ENCODE measurements at places on chromosomes 12 and 14. TPM values are rescaled to one million over a fixed set of nuclear protein-coding genes. Genes with fewer than 3 reads are reported as not detected.
A peak's percentile ranks its signal among the peaks of the same experiment; 100 is the strongest.

- H3K27ac ChIP-seq, result peak overlapping the region; percentile 60
- DNase-seq, result no peak
- peaks cover 13% of the 10 kb centered on the region for H3K36me3 ChIP-seq
- no peaks in the 10 kb centered on the region for H3K27me3 ChIP-seq
These were observed 12.7 kb downstream of the GCH1 start for GRCh38 chr14:54889919-54890318.

- DNase-seq, result no peak
- H3K27me3 ChIP-seq, result peaks cover 16% of the 10 kb centered on the region
- H3K4me3 ChIP-seq, result no peak overlapping the region
- H3K36me3 ChIP-seq, result no peaks in the 10 kb centered on the region
- H3K4me1 ChIP-seq, result peaks cover 1% of the 10 kb centered on the region
These were observed 45.3 kb upstream of the MBIP start for GRCh38 chr14:36365766-36366165.

POLE2 gene
- total RNA-seq, result 25.5 TPM

DNA sequence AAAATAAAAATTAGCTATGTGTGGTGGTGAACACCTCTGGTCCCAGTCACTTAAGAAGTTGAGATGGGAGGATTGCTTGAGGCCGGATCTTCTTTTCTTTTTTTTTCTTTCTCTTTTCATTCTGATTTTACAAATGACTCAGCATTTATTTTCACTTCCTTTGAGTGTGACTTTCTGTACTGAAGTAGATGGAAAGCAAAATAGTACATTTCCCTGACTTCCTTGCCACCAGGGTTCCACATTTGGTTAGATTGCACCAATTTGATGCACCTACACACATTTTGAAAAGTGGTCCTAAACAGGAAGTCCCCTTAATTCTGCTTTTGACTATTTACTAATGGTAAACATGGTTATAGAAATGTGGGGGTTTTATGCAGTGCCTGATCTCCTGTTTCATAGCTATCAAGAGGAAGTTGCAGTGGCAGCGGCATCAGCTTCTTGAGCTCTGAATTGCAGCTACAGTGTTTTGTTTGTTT lies 13.0 kb upstream of the LEMD3 start:
- no peaks in the 10 kb centered on the region for H3K36me3 ChIP-seq
- DNase-seq, result no peak
- peaks cover 11% of the 10 kb centered on the region for H3K27me3 ChIP-seq
- peaks cover 14% of the 10 kb centered on the region for H3K4me1 ChIP-seq
- peak overlapping the region; percentile 76 for H3K27ac ChIP-seq
- peak overlapping the region; percentile 62 for H3K4me3 ChIP-seq

- no peak for DNase-seq
- peaks cover 2% of the 10 kb centered on the region for H3K36me3 ChIP-seq
- H3K4me1 ChIP-seq, result peaks cover 15% of the 10 kb centered on the region
- no peak overlapping the region for H3K4me3 ChIP-seq
These were observed 3.3 kb upstream of the NUDT14 start for GRCh38 chr14:105184461-105184860.

GRCh38 chr14:24852312-24853060 lies 197.5 kb downstream of the STXBP6 start:
- H3K36me3 ChIP-seq, result no peaks in the 10 kb centered on the region
- no peak for DNase-seq
- no peaks in the 10 kb centered on the region for H3K4me1 ChIP-seq

DNA sequence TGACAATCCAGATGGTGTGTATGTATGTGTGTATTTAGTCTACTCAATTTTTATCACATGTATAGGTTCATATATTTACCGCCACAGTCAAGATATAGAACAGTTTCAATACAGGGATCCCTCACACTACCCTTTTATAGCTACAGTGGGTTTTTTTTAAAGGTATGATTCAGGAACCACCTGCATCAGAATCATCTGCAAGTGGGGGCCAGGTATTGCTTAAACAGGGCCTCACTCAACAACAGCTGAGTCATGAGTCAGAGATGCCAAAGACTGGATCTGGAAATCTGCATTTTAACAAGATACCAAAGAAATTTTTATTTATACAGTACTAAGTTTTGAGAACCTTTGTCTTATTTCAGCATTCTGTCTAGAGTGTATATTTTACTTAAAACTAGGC lies 117.6 kb downstream of the SLC35F4 start:
- H3K36me3 ChIP-seq, result no peaks in the 10 kb centered on the region
- H3K27me3 ChIP-seq, result no peaks in the 10 kb centered on the region
- H3K27ac ChIP-seq, result no peak overlapping the region
- H3K4me1 ChIP-seq, result no peaks in the 10 kb centered on the region
- no peak for DNase-seq
- H3K4me3 ChIP-seq, result no peak overlapping the region

DNA sequence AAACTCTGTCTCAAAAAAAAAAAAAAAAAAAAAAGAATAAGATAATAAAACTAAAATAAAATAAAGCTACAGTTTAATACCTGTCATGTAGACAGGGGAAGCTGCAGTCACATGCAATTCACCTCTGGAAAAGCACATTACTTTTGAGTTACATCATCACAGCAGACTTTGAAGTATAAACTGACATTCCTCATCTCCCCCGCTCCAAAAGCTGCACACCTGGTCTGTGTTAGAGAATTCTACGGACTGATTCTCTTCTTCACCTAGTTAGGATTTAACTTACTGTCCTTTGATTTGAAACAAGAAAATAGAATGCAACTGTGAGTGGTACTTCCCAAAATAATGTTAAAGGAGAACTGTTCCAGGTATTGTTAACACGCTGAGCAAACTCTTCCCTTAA lies 25.1 kb downstream of the SPPL3 start:
- H3K36me3 ChIP-seq, result peaks cover 13% of the 10 kb centered on the region
- H3K27me3 ChIP-seq, result no peaks in the 10 kb centered on the region
- no peak for DNase-seq
- peaks cover 21% of the 10 kb centered on the region for H3K4me1 ChIP-seq
- H3K27ac ChIP-seq, result no peak overlapping the region

PLA2G1B gene
- not detected for total RNA-seq

DNA sequence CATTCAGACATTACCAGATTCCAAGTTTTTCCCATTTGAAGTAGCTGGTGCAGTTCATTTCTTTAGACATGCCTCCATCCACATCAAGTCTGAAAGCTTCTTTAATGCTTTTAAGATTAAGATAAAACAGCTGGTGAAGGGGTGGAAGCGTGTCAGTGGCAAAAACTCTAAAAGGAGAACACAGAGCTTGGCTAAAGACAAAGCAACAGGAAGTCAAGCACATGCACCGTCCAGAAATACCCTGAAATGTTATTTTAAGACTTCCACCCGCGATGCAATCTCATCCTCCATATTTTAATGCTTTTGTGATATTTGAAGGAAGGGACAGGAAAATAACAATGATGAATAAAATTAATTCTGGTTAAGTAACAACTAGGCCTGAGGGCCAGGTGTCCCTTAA lies 31.8 kb downstream of the PPM1H start:
- H3K4me3 ChIP-seq, result no peak overlapping the region
- DNase-seq, result no peak
- peaks cover 2% of the 10 kb centered on the region for H3K27me3 ChIP-seq
- H3K27ac ChIP-seq, result no peak overlapping the region

CD69 gene
- 111 TPM for total RNA-seq

POTEM gene
- total RNA-seq, result not detected

GRCh38 chr12:3473171-3473570 lies 17.8 kb upstream of the PRMT8 start:
- H3K4me1 ChIP-seq, result no peaks in the 10 kb centered on the region
- H3K27me3 ChIP-seq, result peaks cover 3% of the 10 kb centered on the region
- H3K36me3 ChIP-seq, result no peaks in the 10 kb centered on the region
- no peak overlapping the region for H3K27ac ChIP-seq
- no peak overlapping the region for H3K4me3 ChIP-seq

GRCh38 chr12:21606175-21606574 lies 1.5 kb upstream of the GYS2 start:
- no peaks in the 10 kb centered on the region for H3K4me1 ChIP-seq
- H3K36me3 ChIP-seq, result no peaks in the 10 kb centered on the region
- no peak for DNase-seq
- H3K27me3 ChIP-seq, result peaks cover 10% of the 10 kb centered on the region
- H3K27ac ChIP-seq, result no peak overlapping the region
- H3K4me3 ChIP-seq, result no peak overlapping the region

DNA sequence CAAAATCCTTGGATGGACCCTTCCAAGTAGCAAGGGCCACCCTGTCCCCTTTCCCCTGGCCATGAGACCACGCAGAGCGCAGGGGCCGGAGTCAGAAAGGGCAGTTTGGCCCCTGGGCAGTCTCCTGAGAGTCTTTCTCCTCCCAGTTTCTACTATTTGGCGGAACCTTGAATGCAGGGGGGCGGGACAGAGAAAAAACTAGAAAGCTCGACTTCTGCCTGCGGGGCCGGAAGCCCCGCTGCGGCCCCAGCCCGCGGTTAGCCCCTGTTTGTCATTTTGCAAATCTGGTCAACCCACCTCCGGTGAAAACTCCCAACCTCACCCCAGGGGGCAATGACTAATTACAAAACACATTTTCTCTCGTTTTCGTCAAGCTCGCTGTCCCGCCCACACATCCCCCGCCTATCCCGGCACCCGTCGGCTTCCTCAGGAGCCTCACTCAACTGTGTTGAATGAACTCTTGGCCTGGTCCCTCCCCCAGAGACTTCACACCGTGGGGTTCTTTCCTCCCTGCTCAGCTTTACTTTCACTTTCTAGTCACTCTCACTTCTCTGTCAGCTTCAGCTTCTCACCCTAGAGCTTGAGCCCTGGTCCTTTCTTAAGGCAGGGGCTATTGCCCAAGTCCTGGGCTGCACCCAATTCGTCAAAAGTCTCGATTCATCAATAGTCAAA lies 66.7 kb downstream of the IRF2BPL start:
- H3K36me3 ChIP-seq, result peaks cover under 1% of the 10 kb centered on the region
- peak; percentile 94 for DNase-seq
- peak overlapping the region; percentile 83 for H3K4me3 ChIP-seq
- H3K27ac ChIP-seq, result peak overlapping the region; percentile 98

- H3K27ac ChIP-seq, result no peak overlapping the region
- DNase-seq, result no peak
- H3K4me1 ChIP-seq, result peaks cover 10% of the 10 kb centered on the region
- no peaks in the 10 kb centered on the region for H3K36me3 ChIP-seq
- peaks cover 6% of the 10 kb centered on the region for H3K27me3 ChIP-seq
- H3K4me3 ChIP-seq, result no peak overlapping the region
These were observed 25.1 kb downstream of the NOC4L start for GRCh38 chr12:132169376-132169775.

SCN8A gene
- 0.96 TPM for total RNA-seq

OTX2 gene
- not detected for total RNA-seq

DNA sequence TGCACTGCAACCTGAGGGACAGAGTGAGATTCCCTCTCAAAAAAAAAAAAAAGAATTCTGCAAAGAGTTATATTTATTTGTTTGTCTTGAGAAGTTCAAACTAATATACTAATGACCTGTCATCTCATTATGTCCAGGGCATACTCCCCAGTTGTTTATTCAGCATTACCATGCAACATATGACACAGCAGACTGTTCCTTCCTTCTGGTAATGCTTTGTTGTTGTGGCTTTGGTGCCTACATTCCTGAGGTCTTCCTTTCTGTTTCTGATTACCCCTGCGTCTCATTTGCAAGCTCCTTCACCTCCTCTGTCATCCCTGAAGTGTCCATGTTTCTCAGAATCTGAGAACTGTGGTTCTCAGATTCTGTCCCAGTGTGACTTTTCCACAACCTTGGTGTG lies 55.3 kb downstream of the DERA start:
- no peak for DNase-seq
- no peaks in the 10 kb centered on the region for H3K4me1 ChIP-seq
- no peak overlapping the region for H3K27ac ChIP-seq
- H3K4me3 ChIP-seq, result no peak overlapping the region
- H3K36me3 ChIP-seq, result peaks cover 17% of the 10 kb centered on the region

GRCh38 chr12:131897276-131897675 lies 2.9 kb downstream of the ULK1 start:
- no peak overlapping the region for H3K27ac ChIP-seq
- H3K4me3 ChIP-seq, result no peak overlapping the region
- no peak for DNase-seq
- H3K4me1 ChIP-seq, result peaks cover 12% of the 10 kb centered on the region

TMEM179 gene
- total RNA-seq, result not detected

SAMD4A gene
- total RNA-seq, result 2.6 TPM

DNA sequence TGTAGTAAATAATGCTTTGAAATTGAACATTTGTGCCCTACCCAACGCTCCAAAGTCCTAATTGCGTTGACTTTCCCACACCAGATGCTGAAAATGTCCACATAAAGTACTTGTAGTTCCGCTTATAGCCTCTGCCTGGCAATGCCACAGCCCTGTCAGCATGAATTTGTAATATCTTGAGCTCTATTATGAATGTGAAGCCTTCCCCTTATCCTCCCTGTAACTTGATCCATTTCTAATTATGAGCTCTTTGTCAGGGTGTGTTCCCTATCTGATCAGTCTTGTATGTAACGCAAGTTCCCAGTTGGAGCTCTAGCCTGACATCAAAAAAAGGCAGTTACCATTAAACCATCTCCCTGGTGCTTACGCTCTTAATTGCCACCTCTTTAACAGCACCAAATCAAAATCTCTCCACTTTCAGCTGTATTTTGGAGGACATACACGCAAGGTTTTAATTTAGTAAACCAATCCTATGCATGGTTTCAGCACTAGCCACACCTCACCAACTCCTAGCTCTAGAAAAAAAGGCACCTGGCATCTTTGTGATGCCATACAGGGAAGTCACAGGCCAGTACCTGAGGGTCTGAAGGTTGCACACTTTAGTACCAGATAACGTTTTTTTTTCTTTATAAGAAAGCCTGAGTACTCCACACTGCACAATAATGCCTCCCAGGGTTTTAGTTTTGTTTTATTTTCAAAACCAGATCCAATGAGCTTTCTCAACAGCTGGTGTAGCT lies 69.3 kb downstream of the EEA1 start:
- peaks cover 3% of the 10 kb centered on the region for H3K4me1 ChIP-seq
- H3K27me3 ChIP-seq, result no peaks in the 10 kb centered on the region
- H3K4me3 ChIP-seq, result no peak overlapping the region
- no peak overlapping the region for H3K27ac ChIP-seq
- H3K36me3 ChIP-seq, result peaks cover 42% of the 10 kb centered on the region

GRCh38 chr14:50342221-50343078 lies 30.3 kb downstream of the DMAC2L start:
- H3K27ac ChIP-seq, result peak overlapping the region; percentile 47
- H3K36me3 ChIP-seq, result peaks cover 12% of the 10 kb centered on the region
- no peaks in the 10 kb centered on the region for H3K27me3 ChIP-seq
- H3K4me1 ChIP-seq, result peaks cover 15% of the 10 kb centered on the region

SIX1 gene
- total RNA-seq, result not detected

KRT82 gene
- total RNA-seq, result not detected

DNA sequence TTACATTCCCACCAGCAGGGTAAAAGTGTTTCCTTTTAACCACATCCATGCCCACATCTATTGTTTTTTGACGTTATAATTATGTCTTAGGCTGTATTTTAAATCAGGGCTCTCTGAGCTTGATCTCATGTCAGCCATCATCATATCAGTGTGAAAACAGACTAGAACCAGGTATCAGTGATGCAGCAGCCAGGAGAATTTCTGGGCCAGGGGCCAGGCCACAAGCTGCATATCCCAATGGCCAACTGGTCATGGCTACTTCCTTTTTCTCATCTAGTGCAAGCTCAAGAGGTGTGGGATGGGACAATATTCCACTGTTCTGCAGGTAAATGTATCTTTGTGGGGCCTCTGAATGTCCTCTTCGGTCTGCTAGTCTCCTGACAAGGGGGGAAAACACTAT lies 125.1 kb downstream of the CRADD start:
- peaks cover 6% of the 10 kb centered on the region for H3K36me3 ChIP-seq
- peaks cover 17% of the 10 kb centered on the region for H3K4me1 ChIP-seq
- H3K4me3 ChIP-seq, result no peak overlapping the region
- no peak for DNase-seq
- H3K27me3 ChIP-seq, result no peaks in the 10 kb centered on the region

Measured in activated naive CD8-positive, alpha-beta T cell treated with anti-CD3 and anti-CD28 coated beads, Interleukin-2, amount 10 ng/mL, durations not matched to agents 7 days and 5 days (primary cell).